ENCODE measurements at places on chromosomes 3 and 15.
A peak's percentile ranks its signal among the peaks of the same experiment; 100 is the strongest.

GRCh38 chr3:46905213-46905560, 27.7 kb downstream of the PTH1R start:
- no peak for DNase-seq

- no peak for DNase-seq
Observed at GRCh38 chr3:171283183-171283847, 176.9 kb downstream of the TNIK start.

- DNase-seq: no peak
Observed at GRCh38 chr15:73362900-73363299, 5.9 kb downstream of the HCN4 start.

- DNase-seq: no peak
Observed at GRCh38 chr15:91578511-91578910, 275.0 kb upstream of the SLCO3A1 start.

- no peak for DNase-seq
Observed at GRCh38 chr3:183129243-183129642, 29.9 kb upstream of the MCCC1 start.

GRCh38 chr3:129440618-129441190, 680 bp downstream of the IFT122 start:
- DNase-seq: no peak

GRCh38 chr3:11699083-11699427, 55.3 kb upstream of the VGLL4 start:
- no peak for DNase-seq

DNA sequence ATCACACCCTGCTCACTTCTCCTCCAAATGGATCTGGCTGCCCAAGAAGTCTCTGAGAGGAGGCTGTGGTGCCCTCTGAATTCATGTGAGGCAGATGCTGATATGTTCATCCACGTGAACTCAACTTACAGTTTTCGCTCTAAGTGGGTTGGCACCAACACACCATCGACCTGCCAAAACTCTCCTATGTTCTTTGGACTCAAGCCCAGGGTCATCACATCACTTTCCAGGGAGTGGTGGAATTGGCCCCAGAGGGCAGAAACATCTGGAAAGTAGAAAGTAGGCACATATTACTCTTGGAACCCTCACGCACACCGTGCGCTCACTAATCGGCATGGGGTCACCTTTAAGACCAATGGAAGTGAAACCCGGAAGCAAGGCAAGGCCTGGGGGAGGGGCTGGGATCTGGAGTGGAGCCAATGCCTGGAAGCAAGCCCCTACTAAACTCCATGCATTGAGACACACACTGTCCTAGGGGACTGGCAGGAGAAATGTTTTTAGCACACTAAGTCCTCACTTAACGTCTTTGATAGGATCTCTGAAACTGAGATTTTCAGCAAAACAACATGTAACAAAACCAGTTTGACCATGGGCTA, 41.4 kb downstream of the SSUH2 start:
- DNase-seq: peak; percentile 78

- no peak for DNase-seq
Observed at GRCh38 chr15:27260523-27260922, 289.5 kb downstream of the GABRG3 start.

DNA sequence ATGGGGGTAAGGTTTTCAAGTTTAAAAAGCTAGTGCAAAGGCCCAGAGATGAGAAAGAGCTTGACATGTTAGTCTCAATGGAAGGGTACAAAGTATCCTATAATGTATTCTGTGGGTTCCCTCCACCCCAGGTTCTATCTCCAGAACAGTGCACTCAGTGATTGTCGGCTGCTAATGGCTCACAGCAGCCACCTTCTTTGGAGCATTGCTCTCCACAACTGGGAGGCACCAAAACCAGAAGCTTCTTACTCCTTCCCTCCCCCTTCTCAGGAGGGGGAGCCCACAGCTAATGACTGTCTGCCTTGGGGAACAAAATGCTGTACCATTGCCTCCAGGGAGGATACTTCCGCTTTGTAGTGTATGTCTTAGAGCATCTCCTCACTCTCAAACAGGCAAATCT, 439.4 kb upstream of the RBMS3 start:
- no peak for DNase-seq

- DNase-seq: no peak
Observed at GRCh38 chr3:178672275-178672674, 136.0 kb downstream of the KCNMB2 start.

- no peak for DNase-seq
Observed at GRCh38 chr3:40317061-40317855, 7.8 kb downstream of the EIF1B start.

- no peak for DNase-seq
Observed at GRCh38 chr3:73789825-73790444, 165.2 kb upstream of the PDZRN3 start.

DNA sequence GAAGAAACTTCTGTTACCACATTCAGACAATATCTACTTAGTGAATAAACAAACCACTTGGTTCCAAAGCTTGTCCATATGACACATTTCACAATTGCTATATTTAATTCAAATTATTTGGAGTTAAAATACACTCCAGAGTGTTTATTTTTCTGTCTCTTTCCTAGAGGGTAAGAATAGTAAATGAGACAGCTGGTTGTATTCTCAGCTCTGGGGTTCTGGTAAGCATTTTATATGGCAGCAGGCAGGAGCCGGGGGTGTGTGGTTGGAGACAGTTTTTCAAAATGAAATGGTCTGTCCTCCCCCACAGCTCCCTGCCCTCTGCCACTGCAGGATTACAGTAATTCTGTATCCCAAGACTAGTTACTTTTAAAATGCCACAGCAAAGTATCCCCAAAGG, 10.9 kb upstream of the SEC61A1 start:
- no peak for DNase-seq

- DNase-seq: no peak
Observed at GRCh38 chr3:131702146-131702545, 199.4 kb upstream of the MRPL3 start.

DNA sequence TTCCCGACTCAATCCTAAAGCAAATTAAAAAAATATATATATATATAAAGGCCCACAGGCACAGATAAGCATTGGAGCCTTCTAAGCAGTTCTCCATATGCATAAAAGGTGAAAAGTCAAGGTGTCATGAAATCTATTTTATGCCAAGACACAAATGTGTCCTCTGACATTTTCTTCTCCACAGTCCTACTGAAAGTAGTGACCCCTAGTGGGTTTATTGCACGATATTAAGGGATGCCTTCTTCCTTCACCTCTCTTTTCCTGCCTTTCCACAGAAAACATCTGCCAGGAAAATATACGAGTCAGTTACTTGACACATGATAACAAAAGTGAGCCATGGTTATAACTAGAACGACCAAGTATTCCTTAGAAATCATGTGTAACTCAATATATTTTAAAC, 303.2 kb downstream of the TIGIT start:
- DNase-seq: no peak

GRCh38 chr3:36362973-36363372, 17.3 kb upstream of the STAC start:
- DNase-seq: no peak

GRCh38 chr3:146035366-146035765, 125.6 kb downstream of the PLOD2 start:
- no peak for DNase-seq

DNA sequence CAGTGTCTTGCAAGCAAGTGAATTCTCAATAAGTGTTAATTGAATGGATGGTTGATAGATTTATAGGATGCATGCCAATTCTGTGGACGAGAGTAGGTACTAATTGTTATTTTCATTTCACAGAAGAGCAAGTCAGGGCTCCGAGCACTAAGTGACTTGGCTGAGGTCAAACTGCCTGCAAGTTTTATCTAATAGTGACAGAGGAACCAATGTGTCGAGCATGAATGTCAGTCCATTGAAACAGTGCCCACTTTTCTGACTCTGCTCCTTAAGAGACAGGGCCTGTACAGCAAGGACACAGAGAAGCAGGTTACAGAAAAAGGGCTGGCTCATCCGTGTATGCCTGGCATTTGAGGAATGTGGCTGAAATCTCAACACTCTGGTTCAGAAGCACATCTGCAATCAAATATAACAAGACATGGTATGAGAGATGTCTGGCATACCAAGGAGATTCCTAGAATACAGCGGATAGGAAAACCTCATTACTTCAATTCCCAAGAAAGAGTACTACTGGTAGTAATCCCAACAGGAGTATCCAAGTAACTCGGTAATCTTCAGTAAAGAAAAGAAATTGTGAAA, 6.0 kb upstream of the B3GNT5 start:
- no peak for DNase-seq

DNA sequence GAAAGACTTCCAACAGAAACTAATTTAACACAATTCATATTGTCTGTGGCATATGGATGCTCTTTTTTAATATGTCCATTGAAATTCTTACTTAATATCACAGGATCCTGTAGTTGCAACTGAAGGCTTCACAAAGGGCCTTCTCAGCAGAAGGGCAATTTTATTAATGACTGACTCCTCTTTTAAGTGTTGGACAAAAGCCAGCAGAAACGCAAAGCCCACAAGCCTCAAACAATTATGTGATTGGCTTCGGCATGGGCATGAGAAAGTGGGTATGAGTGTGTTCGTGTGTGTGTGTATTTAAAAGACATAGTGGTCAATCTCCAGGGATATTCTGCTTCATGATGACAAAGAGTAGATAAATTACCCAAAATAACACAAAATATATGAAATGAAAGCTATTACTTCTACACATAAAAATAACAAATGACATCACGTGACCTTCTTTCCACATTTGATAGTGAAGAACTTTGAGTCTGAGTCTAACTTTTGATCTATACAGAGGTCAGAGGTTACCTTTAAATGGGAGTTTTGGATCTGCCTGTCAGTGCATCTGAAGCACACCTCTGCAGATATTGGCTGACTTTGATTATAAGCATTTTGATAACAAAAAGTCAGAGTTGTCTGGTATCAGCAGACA, 496.9 kb downstream of the CADM2 start:
- no peak for DNase-seq

GRCh38 chr15:70152070-70152480, 54.4 kb upstream of the TLE3 start:
- no peak for DNase-seq

Measured in lower leg skin (tissue), 4 donors.